Inflammatory macrophage treated with lipopolysaccharide for 1 hour (primary cell): ENCODE measurements at places on chromosomes 4 and X.

DNA sequence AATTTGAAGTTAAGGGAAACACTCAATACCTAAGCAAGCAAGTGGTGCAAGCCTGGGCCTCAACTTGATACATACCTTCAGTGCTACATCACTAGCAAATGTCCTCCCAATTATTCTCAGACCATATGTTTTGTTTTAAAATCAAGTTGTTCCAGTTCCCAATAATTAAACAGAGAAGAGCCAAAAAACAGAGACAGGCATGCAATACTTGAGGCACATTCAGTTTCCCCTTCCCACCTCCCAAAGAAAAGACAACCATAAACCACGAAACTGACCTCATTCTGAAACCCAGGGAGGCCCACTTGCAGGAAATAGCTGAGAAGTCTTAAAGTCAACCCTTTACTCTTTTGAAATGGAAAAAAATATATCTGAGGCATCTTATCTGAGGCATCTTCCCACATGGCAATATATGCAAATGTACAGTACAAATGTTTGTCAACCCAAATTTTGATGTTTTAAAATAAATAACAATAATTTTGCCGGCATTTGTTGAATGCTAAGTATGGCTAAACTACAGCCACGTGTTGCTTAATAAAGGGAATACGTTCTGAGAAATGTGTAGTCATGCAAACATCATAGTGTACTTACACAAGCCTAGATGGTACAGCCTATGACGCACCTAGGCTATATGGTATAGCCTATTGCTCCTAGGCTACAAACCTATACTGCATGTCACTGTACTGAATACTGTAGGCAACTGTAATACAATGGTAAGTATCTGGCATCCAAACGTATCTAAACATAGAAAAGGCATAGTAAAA lies 147.5 kb downstream of the TSPAN5 start:
- DNase-seq, result peak; percentile 21

DNA sequence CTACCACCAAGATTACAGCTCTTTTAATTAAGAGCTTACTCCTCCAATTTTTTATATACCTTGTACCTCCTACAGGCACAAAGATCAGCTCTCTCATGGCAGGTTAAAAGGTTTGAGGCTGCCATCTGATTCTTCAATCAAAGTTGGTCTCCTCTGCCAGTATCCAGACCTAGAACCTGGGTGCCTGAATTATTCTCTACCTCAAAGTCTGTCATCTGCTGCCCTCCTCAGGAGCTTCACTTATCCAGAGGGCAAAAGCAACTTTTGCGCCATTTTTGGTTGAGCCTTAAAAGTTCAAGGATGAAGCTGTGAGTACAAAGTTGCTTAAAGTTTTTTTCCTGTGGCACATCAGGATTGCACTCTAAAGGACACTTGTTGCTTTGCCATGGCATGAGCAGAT lies 343.7 kb upstream of the PPP1R2C start:
- no peak for DNase-seq

- DNase-seq, result no peak
Measured at GRCh38 chr4:38800961-38801450, 3.6 kb downstream of the TLR1 start.

GRCh38 chr4:1490011-1490653 lies 83.9 kb upstream of the NKX1-1 start:
- no peak for DNase-seq

DNA sequence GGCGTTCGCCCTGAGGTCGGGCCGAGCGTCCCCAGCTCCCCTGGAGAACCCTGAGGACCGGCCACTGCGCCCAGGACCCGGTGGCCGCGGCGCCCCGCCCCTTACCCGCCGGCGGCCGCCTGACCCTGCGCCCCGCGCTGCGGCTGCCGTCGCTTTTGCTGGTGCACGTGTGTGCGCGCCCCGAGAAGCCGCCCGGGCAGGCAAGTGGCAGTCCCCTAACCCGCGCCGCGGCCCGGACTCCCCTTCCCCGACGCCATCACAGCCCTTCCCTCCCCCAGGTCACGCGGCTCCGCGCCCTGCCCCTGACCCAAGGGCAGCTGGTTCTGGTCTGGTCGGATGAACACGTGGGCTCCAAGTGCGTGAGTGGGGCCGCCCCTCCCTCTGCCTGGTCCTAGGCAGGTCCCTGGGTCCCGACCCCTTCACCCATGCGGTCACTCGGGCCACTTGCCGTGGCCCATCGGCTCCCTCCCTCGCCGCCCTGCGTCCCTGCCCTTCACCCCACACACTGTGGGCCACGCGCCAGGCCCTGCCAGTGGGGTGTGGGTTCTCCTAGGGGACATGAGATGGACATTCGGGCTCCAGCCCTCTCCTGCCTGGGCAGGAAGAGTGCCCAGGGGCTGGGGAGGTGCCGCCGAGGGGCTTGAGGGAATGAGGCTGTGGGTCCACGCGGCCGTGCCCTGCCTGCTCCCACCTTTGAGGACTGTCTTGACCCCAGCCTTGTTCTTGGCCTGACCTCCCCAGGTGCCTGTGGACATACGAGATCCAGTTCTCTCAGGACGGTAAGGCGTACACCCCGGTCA lies 8.0 kb upstream of the FGFRL1 start:
- DNase-seq, result no peak

- DNase-seq, result no peak
Measured at GRCh38 chr4:8904666-8905065, 33.0 kb upstream of the HMX1 start.

DNA sequence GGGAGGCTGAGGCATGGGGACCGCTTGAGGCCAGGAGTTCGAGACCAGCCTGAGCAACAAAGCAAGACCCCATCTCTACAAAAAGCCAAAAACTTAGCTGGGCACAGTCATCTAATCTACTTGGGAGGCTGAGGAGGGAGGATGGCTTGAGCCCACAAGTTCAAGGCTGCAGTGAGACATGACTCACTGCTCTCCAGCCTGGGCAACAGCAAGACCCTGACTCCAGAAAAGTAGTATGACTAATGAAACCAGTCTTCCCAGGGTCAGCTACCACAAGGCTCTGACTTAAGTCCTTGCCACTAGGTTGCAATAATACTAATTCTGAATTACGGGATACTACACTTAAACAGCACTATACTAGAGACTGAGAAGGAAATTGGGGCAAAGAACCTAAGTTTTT lies 33.1 kb downstream of the ERVMER34-1 start:
- no peak for DNase-seq

GRCh38 chr4:71540749-71541269 lies 202.0 kb downstream of the SLC4A4 start:
- no peak for DNase-seq

- DNase-seq, result peak; percentile 81
Measured at GRCh38 chrX:20515841-20516461, 249.2 kb upstream of the RPS6KA3 start.

GRCh38 chrX:74325130-74326059 lies 21.4 kb downstream of the ZCCHC13 start:
- DNase-seq, result no peak

DNA sequence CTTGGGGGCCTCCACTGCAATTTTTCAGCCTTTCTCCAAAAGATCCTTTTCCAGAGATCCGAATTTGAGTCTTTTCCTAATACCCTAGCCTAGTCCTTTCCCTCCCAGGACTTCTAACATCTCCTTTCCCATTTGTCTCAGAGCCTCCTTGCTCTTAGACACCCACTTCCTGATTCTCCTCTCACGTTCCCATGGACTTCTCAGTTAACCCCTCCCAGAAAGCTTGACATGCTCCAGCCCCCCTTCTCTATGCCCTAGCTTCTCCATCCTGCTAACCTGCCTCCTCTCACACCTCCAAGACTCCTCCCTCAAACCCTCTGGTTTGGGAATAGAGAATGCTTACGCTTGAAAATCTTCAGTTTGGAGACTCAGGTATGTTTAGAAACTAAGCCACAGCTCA lies 2.5 kb downstream of the UBA1 start:
- no peak for DNase-seq

DNA sequence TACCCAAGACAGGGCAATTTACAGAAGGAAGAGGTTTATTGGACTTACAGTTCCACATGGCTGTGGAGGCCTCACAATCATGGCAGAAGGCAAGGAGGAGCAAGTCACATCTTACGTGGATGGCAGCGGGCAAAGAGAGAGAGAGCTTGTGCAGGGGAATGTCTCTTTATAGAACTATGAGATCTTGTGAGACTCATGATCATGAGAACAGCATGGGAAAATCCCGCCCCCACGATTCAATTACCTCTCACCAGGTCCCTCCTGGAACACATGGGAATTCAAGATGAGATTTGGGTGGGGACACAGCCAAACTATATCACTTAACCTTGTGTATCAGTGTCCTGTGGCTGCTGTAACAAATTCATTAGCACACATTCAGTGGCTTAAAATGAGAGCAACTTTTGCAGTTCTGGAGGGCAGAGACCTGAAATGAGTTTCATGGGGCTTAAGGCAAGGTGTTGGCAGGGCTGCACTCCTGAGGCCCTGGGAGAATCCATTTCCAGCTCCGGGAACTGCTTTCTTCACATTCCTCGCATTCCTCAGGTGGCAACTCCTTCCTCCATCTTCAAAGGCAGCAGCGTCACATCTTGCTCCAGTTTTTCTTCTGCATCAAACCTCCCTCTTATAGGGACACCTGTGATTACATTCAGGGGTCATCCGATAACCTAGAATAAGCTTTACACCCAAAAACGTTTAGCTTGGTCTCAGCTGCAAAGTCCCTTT lies 22.3 kb upstream of the NSG1 start:
- no peak for DNase-seq

- DNase-seq, result no peak
Measured at GRCh38 chr4:5203309-5203992, 152.2 kb downstream of the STK32B start.

DNA sequence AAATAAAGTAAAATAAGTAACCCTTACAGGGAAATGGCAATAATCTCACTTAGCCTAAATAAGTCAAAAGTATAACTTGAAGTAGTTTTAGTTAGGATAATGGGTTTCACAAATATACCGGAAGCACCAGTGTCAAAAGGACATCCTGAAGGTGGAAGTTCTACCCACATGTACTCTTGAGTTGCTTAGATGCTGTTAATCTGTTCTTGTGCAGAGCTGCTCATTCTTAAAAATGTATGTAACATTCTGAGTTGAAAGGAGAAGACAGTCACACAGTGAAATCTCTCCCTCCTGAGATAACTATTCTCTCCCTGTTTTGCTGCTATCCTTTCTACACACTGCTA lies 11.2 kb upstream of the CCNG2 start:
- no peak for DNase-seq

- DNase-seq, result no peak
Measured at GRCh38 chrX:11663875-11664210, 1.9 kb downstream of the ARHGAP6 start.

- DNase-seq, result no peak
Measured at GRCh38 chrX:84182516-84182915, 5.5 kb downstream of the RPS6KA6 start.

DNA sequence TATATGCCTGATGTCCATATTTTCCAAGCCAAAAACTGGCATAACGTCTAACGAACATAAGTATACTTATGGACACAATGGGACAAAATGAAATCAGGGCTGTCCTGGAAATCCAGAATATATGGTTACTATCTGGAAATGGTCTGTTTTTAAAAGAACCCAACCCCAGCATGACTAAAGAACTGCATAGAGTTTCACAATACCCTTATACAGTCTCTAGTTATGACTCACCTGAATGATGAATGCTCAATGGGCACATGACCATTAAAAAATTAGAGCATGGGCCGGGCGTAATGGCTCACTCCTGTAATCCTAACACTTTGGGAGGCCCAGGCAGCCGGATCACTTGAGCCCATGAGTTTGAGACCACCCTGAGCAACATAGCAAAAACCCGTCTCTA lies 31.8 kb downstream of the AMMECR1 start:
- peak; percentile 11 for DNase-seq

DNA sequence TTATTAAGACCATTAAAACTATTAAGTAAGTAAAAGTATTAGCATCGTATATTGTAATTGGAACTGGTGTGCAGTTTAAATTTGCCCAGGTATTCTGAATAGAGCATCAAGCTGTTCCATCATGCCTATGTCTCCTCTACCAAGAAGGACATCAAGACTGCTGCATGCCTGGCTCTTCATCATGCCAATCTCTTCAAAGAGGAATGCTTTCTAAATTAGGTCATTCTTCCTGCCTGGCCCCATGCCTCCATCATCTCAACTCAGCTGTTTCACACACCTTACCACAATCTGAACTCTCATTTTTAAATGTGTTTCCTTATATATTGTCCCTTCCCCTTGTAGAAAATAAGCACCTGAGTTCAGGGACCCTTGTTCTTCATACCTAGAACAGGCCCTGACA lies 270.5 kb upstream of the PPARGC1A start:
- no peak for DNase-seq

DNA sequence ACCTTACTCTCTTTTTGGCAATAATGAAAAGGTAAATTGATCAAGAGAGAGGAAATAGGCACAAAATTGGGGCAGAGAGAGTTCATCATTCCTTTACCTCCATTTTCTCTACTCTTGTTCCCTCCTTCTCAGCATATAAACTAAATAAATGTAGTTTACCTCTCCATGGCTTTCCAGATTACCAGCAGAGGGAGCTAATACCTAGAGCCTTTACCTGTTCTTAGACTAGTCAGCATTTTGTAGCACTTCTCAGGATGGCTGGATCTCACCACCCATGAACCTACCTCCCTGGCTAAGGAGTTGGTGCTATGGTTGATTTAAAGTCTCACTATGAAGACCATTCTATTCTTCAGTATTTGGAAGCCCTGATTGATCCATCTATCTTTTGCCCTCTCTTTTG lies 15.7 kb downstream of the OFD1 start:
- DNase-seq, result no peak

DNA sequence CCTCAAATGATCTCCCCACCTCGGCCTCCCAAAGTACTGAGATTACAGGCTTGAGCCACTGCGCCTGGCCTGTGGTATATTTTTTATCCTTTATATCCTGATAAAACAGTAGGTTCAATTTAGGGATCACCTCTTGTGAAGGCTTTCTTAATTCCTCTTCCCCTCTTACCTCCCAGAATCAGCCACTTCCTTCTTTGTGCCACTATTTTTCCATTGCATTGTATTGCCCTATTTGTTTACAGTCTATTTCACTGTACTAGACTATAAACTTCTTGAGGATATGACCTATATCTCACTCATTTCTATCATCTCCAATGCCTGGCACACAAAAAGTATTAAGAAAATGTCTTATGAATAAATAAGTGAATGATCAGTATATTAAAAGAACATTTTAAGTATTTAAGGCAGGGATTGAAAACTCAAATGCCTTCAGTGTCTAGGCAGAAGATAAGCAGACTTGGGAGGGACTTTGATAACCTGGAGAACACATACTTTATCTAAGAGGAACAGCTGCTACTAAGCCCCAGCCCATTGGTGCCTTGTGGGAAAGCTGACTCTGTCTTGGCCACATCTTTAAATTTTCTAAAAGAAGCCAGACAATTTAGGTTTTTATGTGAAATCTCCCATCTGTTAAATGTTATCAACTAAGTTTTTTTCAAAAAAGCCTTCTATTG lies 82.3 kb upstream of the OGT start:
- DNase-seq, result no peak
